Stimulated activated CD8-positive, alpha-beta memory T cell treated with anti-CD3 and anti-CD28 coated beads, Interleukin-4, amount 100 ng/mL, for 4 hours (primary cell): ENCODE measurements at places on chromosomes 1 and 21.

DNA sequence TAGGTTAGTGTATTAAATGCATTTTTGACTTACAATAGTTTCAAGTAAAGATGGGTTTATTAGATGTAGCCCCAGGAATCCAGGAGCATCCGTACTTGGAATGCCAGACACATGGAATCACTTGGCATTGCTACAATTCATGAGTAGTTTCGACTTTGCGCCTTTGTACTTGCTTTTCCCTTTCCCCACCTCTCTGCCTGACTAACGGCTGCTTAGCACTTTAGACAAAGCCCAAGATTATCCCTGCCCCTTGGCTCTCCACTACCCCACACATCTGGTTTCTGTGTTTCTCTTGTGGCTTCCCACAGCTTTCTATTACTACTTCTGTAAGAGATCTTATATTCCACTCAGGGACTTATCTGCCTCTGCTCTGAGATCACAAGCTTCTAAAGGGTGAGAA lies 397.7 kb upstream of the POU3F1 start:
- DNase-seq, result no peak

DNA sequence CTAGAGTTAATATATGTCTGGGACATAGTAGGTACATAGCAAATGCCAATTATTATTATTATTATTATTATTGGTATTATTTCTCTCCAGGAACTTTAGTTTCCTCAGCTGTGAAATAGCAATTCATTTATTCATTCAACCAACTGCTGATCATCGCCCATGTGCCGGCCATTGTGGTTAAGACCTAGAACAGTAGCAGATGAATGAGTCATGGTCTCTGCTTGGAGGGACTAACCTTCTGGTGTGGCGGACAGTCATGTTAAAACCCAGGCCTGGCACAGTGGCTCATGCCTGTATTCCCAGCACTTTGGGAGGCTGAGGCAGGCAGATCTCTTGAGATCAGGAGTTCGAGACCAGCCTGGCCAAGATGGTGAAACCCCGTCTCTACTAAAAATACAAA lies 23.8 kb upstream of the LDLRAP1 start:
- DNase-seq, result no peak

GRCh38 chr21:46585191-46585953 lies 19.5 kb downstream of the S100B start:
- DNase-seq, result no peak

GRCh38 chr1:29687166-29687565 lies 450.8 kb downstream of the PTPRU start:
- DNase-seq, result no peak

- DNase-seq, result no peak
Measured at GRCh38 chr1:31640964-31641363, 3.7 kb downstream of the PEF1 start.

DNA sequence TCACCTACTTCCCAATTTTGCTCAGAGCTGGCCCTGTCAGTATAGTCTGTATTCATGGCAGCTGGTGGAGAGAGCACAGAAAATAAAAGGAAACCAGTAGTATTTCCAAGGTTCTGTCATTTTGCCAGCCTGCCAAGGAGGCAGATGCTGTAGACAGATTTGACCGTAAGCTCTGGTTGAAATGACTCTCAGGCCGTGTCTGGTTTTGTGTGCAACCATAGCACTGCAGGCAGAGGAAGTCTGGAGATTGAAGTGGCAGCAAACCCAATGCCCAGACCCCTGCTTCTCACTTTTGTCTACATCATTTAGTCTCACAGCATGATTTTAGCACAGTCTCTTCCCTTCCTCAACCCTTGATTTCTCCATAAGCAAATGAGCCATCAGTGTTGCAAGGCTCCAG lies 291.7 kb downstream of the PAPPA2 start:
- no peak for DNase-seq

DNA sequence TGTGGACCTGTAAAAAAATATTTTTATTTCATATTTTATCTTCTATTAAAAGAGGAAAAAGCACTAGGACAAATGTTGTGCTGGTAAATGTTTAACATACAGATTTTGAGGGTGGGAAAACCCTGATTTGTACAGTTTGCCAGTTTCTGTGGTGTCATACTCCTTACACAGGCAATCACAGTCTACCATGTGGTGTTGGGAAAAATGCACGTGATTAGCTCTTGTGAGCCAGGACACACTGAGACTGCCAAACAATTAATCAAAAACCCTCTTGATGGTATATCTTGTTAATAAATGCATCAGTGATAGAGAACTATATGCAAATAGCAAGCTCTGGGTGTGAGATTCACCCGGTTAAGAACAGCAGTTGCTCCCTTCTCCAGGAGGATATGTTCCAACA lies 136.5 kb upstream of the ZC3H11B start:
- no peak for DNase-seq

GRCh38 chr1:1236945-1237873 lies 5.2 kb downstream of the B3GALT6 start:
- no peak for DNase-seq

- no peak for DNase-seq
Measured at GRCh38 chr1:243745356-243745755, 104.7 kb downstream of the AKT3 start.

GRCh38 chr21:16086936-16087335 lies 357.2 kb downstream of the USP25 start:
- no peak for DNase-seq

GRCh38 chr21:33345751-33346238 lies 21.0 kb downstream of the IFNAR1 start:
- DNase-seq, result no peak

DNA sequence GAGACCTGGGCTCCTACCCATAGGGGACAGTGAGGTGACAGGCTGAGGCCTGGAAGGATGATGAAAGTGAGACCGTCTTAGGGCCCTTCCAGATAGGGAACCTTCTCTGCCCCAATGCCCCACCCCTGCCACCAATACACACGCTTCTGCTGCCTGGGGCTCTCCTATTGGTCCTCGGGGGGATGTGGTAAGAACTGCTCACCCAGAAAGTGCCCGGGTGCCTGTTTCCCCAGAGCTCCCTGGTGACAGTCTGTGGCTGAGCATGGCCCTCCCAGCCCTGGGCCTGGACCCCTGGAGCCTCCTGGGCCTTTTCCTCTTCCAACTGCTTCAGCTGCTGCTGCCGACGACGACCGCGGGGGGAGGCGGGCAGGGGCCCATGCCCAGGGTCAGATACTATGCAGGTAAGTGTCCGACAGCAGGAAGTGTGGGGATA lies 948 bp downstream of the SEMA4A start:
- DNase-seq, result no peak

GRCh38 chr1:61268546-61269240 lies 186.3 kb downstream of the NFIA start:
- no peak for DNase-seq

DNA sequence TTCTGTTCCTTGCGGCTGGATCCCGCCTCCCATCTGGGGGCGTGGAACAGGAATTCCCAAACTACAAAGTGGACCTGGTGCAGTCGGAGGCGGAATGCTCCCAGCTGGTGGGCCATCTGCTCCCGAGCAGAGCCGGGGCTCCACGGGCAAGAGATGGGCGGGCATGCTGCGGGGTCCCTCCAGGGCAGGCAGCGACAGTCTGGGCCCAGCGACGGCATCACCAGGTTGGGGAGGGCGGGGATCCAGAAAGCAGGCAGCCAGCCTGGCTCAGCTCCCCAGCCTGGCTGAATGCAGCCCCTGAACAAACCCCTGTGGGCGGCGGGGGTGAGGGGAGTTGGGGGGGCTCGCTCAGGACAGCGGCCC lies 3.6 kb downstream of the MEGF6 start:
- DNase-seq, result no peak

DNA sequence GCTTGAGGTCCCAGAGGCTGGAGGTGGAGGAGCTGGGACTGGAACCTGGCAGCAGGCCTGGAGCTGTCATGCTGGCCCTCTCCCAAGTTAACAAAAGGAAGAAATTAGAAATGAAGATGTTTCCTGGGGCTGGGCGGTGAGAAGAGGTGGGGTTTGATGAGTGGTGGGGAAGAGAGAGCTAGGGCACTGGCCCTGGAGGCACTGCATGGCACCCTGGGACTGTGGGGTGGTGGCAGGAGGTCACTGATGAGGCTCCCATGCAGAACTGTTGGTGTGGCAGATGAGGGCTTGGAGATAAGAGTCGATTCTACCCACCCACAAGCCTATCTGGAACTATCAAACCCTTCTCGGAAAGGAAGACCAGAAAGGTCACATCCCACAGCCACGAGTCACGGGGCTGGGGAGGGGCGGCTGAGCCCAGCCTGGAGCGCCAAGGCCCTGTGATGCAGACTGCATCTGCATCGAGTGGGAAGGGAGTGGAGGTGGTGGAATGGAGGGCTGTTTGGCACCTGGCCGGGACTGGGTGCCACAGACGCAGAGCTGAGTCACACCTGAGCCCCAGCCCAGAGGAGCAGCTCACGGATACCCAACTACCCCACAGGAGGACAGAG lies 29.4 kb downstream of the MRPL37 start:
- DNase-seq, result no peak

DNA sequence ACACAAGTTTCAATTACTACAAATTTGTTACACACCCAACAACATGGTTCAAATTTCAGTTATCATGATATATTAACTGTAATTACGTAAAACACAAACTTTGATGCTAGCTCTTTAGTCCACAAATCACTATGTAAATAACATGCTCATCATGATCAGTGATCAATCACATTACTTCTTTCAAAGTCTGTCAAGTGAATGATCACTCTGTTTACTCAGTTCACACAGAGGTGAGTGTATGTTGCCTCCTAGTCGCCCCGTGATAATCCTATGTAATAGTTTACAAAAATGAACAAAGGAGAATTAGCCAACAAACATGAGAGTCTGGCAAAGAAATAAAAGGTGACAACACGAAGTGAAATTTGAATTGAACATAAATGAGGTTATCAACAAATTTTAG lies 14.3 kb downstream of the EDEM3 start:
- DNase-seq, result no peak

DNA sequence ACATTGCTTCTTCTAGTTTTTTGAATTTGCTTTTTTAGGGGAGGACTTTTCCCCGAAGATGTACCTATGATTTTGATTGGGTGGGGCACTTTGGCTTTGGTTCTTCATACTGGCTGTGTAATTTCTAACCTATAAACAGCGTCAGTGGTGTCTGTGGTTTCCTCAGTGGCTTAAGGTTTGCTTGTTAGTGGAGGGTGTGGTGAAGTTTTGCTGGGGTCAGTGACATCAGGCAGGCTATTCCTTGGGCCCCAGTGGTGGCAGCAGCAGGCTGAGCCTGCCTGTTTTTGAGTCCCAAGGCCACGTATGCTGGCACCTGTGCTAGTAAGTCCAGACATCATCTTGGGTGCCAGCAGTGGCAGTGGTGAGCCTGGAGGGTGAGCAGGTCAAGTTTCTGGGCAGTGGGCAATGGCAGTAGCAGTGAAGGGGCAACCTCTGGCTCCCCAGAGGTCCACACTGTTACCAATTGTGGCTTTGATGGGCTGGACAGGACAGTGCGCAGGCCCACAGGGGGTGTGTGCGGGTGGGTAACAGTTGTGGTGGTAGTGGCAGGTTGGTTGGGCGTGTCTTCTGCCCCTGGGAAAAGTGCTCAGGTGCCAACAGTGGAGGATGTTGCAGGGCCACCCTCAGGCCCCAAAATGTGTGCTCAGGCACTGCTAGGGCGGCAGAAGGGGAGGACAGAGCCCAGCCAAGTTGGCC lies 54.9 kb upstream of the B3GALT2 start:
- DNase-seq, result no peak

DNA sequence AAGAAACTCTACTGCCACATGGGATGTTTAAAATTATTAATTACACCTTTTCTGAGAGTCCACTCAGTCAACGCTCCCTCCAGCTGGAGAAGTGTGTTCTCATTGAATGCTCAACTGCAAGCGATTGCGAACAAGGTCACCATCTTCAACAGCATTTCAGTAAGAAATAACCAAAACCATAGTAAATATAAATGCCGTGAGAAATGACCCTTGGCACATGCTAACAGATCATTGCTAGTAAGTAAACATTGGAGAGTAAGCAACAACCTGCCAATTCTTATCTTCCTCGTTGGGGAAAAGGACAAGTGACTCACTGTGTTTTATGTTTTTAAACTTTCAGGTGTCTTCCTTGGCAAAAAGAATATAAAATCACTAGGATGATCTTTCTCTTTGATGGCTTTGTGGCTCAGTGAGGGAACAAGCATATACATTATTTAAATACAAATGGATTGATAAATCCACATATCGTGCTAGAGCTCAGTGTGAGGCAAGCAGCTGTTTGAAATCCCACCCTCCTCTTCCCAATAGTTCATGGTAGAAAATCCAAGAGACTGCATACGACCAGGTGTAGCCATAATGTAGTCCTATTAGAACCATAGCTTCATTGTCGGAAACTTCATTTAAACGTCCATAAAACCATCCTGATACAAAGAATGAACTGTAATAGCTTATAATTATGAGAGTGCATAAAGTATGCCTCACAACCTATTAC lies 214.6 kb downstream of the GRIK1 start:
- no peak for DNase-seq

GRCh38 chr1:29521438-29521715 lies 285.1 kb downstream of the PTPRU start:
- DNase-seq, result no peak

GRCh38 chr1:204788470-204788869 lies 82.2 kb upstream of the NFASC start:
- no peak for DNase-seq

GRCh38 chr1:243620096-243620495 lies 229.9 kb downstream of the AKT3 start:
- DNase-seq, result no peak

- no peak for DNase-seq
Measured at GRCh38 chr1:223702735-223703667, 9.3 kb upstream of the CAPN2 start.

DNA sequence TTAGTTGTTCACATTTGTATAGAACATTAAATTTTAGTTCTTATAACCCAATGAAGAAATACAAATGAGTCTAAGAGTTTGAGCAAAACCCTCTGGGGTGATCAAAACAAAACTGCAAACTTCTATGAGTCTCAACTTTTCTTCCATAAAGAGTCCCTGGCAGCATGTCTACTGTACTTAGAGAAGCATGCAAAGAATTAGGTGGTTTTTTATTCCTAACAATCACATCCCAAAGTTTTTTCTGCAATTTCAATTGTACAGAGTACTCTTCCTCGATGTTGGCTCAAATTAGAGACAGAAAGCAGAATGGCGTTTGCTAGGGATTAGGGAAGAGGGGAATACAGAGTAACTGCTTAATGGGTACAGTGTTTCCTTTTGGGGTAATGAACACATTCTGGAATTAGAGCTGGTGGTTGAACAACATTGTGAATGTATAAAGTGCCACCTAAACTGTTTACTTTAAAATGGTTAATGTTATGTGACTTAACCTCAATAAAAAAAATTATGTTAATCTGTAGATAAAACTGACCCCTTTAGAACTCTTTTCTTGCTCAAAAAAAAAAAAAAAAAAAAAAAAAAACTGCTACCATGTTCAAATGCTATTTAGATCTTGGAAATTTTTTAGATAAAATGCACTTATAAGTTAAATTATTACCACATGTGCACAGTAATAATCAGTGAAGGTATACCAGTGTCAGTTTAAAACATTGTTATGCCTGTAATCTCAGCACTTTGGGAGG lies 4.8 kb downstream of the RC3H1 start:
- no peak for DNase-seq

DNA sequence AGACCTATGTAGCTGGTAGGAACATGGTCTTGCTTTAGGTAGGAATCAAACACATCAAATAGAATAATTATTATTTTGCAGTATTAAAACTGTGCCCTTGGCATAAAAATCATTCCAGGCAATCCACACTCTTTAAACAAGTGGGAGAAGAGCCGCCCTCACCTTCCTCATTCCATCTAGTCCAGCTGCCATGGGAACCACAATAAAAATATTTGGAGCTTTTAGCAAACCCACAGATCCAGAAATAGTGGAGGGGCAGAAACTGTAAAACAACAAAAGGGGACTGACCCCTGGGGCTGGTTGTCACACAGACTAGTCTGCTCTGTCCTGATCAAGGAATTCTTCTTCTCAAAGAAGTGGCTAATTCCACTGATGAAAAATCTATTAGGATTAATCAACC lies 61.6 kb downstream of the PTPRC start:
- DNase-seq, result no peak
